CD8-positive, alpha-beta memory T cell (primary cell): ENCODE measurements at places on chromosomes 1 and 21. TPM values are rescaled to one million over a fixed set of nuclear protein-coding genes. Genes with fewer than 3 reads are reported as not detected.

DNA sequence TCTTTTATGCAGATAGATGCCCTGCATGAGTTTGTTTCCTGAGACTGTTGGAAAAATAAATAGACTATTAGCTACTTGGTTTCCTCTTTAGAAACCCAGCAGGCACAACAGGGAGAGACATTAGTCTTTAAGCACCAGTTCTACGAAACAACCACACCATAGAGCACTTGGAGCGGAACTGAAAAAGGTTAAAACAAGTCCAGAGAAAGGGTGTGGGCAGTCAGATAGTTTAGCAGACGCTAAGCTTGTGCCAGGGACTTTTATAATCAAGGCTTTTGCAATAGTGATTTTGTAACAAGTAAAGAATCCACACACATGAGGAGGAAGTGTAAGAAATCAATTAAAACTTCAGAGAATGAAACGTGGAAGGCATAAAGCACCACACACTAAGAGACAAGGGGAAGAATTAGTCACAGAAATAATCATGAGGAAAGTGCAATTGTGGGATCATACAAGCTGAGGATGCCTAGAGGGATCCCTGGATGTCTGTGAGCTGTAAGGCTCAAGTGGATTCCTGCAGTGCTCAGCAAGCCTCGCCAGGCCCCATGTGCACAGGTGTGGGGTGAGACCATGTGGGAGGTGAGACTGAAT, 37.8 kb upstream of the TLR5 start:
- H3K4me1 ChIP-seq: no peaks in the 10 kb centered on the region
- DNase-seq: no peak
- H3K27ac ChIP-seq: no peak overlapping the region
- H3K27me3 ChIP-seq: no peaks in the 10 kb centered on the region

DNA sequence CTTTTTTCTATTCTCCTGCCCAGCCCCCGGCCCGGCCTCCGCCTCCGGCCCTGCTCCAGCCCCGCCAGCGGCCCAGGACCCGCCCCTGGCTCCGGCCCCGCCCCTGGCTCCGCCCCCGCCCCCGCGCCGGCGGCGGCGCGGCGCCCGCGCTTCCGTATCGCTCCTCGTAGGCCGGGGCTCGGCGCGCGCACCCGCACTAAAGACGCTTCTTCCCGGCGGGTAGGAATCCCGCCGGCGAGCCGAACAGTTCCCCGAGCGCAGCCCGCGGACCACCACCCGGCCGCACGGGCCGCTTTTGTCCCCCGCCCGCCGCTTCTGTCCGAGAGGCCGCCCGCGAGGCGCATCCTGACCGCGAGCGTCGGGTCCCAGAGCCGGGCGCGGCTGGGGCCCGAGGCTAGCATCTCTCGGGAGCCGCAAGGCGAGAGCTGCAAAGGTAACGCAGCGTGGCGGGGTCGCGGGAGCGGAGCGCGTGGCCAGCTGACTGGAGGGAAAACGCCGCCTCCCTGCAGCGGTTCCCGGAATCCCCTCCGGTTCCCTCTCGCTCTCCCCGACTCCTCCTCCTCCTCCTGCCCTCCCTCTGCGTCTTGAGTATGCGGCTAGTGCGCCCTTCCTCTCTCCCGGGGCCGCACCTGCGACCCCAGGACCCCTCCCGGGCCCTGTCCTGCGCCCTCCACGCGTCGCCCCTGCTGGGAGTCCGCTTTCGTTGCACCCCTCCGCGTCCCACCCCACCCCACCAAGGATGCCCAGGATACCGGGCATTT, at the start of gene IFNAR2:
TSS of gene IFNAR2 (plus strand) at position 155 of the 761 bp plus-strand sequence. CDS start 11,985 bp downstream, outside the sequence.
- H3K27ac ChIP-seq: peak within 1 kb of the TSS; percentile 81
- peak within 1 kb of the TSS; percentile 87 for H3K4me3 ChIP-seq
- no peaks in the 10 kb centered on the region for H3K36me3 ChIP-seq
- DNase-seq: peak; percentile 70

GRCh38 chr1:25774921-25775771, 24.8 kb upstream of the SELENON start:
- no peak overlapping the region for H3K27ac ChIP-seq
- H3K4me3 ChIP-seq: peak overlapping the region; percentile 59
- H3K4me1 ChIP-seq: peaks cover 72% of the 10 kb centered on the region
- H3K27me3 ChIP-seq: no peaks in the 10 kb centered on the region

DNA sequence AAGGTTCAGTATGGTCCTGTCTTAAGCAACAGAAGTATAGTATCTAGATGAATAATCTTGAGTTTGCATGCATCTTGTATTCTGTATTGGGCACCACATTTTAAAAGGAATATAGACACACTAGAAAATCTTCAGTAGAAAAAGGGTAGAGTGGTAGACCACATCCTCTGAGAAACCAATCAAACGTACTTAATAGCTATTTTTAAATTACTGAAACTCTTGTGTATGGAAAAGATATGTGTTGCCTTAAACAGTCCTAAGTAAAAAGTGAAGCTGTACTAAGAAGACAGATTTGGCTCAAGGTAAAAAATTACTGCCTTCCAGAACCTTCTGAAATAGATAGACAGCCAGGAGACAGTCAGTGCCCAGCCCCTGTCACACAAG, 3.1 kb downstream of the CTXND2 start:
- no peaks in the 10 kb centered on the region for H3K27me3 ChIP-seq
- no peak for DNase-seq
- H3K4me3 ChIP-seq: no peak overlapping the region
- no peaks in the 10 kb centered on the region for H3K36me3 ChIP-seq
- H3K4me1 ChIP-seq: peaks cover 15% of the 10 kb centered on the region
- H3K27ac ChIP-seq: no peak overlapping the region

GRCh38 chr21:41977034-41977950, 23.5 kb upstream of the C2CD2 start:
- H3K36me3 ChIP-seq: no peaks in the 10 kb centered on the region
- H3K4me1 ChIP-seq: peaks cover 17% of the 10 kb centered on the region
- no peak for DNase-seq
- H3K27me3 ChIP-seq: no peaks in the 10 kb centered on the region

The WDR64 gene
- not detected for total RNA-seq

GRCh38 chr1:105874621-105875020, 1181.9 kb upstream of the PRMT6 start:
- no peak overlapping the region for H3K27ac ChIP-seq
- H3K4me1 ChIP-seq: no peaks in the 10 kb centered on the region
- no peak overlapping the region for H3K4me3 ChIP-seq
- no peaks in the 10 kb centered on the region for H3K36me3 ChIP-seq

DNA sequence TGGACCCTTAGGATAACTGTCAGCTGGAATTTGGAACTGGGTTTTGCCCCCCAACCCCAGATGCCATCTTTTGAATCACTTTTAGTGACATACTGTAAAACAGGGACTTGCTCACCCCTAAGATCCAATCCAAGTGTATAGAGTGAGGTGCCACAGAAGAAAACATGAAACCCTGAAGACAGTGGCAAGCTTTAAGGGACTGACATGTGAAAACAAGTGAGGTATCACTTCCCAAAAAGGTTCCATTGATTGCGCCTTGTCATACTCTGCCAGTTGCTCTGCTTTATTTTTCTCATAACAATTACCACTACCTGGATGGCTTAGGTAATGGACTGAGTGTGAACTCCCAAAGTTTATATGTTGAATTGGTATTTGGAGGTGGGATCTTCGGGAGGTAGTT, 115.6 kb downstream of the CSMD2 start:
- H3K4me1 ChIP-seq: no peaks in the 10 kb centered on the region
- no peak overlapping the region for H3K27ac ChIP-seq
- no peak for DNase-seq
- H3K4me3 ChIP-seq: no peak overlapping the region
- no peaks in the 10 kb centered on the region for H3K27me3 ChIP-seq
